NCI-H2107 (cell line): ENCODE measurements at places on chromosomes 3 and 15.

DNA sequence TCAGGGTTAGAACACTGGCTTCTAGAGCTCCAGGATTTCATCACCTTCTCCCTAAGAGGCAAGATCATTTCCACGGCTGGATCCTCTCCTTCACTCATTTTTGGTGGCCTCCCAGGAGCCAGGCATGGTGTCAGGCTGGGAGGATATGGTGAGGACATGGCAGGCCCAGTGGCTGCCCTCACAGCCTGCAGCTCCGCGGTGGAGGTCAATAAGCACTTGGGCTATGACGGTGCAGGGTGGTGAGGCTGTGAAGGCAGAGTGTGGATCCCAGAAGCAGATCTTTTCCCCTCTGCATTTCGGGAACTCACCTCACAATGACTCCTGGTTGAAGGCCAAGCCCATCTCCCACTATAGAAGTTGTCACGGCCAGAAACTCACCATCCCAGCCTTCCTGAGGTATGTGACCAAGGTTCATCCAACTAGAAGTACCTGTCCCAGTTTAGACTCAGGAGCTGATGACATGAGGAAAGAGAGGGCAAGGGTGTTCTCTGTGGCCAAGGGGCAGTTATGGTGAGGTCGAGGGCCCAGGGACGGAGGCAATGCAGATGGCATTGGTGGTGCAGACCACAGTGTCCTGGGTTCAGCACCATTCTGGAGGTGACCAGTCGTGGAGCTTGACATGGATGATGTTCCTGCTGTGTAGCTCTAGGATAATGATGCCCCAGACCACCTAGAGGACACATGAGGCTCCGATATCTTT lies 100.1 kb upstream of the SMAD3 start:
- DNase-seq: no peak

GRCh38 chr3:61808526-61808925 lies 247.2 kb downstream of the PTPRG start:
- no peak for DNase-seq

GRCh38 chr3:178474526-178474925 lies 61.7 kb upstream of the KCNMB2 start:
- no peak for DNase-seq

GRCh38 chr15:60507596-60508424 lies 28.9 kb upstream of the ICE2 start:
- DNase-seq: no peak

GRCh38 chr3:165256554-165257065 lies 60.4 kb upstream of the SLITRK3 start:
- DNase-seq: no peak

- no peak for DNase-seq
Observed at GRCh38 chr3:155047672-155048071, 32.4 kb upstream of the MME start.

DNA sequence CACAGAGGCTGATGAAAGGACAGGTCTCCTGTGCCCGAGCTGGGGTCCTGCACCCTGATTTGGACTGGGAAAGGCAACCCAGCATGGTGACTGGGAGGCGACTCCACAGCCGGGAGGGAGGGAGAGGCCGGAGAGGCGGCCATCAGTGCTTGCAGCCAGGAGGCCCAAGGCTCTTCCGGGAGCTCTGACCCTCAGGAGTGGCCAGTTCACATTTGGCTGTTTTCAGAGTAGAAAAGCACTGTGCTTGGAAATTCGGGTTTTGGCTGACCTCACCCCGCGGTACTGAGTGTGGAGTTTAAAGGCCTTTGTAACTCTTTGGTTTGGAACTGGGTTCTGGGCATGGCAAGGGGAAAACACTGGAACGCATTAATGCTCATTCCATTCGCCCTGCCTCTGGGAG lies 31.9 kb downstream of the SMAD6 start:
- no peak for DNase-seq

- DNase-seq: no peak
Observed at GRCh38 chr3:55180936-55181535, 253.2 kb upstream of the LRTM1 start.

- DNase-seq: no peak
Observed at GRCh38 chr3:149726716-149727407, 25.4 kb downstream of the COMMD2 start.

- DNase-seq: no peak
Observed at GRCh38 chr15:49379996-49380395, 43.0 kb upstream of the FGF7 start.

DNA sequence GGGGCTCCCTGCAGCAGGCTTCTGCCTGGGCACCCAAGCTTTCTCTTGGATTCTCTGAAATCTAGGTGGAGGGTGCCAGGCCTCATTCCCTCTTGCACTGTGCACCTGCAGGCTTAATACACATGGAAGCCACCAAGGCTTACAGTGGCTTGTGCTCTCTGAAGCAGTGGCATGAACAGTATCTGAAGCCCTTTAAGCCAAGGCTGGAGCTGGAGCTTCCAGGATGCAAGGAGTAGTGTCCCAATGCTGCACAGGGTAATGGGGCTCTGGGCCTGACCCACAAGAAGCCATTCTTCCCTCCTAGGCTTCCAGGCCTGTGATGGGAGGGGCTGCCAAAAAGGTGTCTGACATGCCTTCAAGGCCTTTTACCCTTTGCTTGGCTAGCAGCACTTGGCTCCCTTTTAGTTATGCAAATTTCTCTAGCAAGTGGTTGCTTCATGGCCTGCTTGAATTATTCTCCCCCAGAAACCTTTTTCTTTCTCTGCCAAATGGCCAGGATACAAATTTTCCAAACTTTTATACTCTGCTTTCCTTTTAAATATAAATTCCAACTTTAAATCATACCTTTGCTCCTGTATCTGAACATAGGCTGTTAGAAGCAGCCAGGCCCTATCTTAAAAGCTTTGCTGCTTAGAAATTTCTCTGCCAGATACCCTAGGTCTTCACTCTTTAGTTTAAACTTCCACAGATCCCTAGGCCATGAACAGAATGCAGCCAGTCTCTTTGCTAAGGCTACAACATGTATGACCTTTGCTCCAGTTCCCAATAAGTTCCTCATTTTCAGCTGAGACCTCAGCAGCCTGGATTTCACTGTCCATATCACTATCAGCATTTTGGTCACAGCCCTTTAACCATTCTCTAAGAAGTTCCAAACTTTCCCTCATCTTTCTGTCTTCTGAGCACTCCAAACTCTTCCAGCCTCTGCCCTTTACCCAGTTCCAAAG lies 201.1 kb upstream of the LRRFIP2 start:
- DNase-seq: no peak

GRCh38 chr3:141391298-141391990 lies 23.1 kb downstream of the ZBTB38 start:
- no peak for DNase-seq

DNA sequence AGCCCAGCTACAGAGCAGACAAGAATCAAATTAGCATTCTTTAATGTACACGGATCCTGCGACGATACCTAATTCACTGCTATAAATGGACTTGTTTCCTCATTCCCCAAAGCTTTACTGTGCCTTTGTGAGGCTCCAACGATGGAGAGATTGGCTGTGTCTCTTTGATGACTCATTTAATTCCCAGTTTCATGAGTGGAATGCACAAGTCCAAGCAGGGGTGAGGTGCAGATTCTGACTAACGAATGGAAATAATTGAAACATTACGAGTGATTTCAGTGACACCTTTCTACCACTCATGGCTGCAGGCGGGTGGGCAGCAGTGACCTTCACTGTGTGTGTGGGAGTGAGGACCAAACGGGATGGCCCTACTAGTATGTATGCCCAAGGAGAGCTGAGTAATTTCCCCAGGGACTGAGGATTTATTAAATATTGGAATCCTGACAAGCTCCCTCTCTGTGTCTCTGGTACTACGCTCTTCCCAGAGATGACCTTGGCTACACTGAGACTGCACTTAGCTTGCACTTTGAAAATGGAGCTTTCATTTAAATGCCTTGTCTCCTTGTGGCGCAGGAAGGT lies 156.7 kb downstream of the CACNA2D3 start:
- DNase-seq: no peak

- no peak for DNase-seq
Observed at GRCh38 chr3:8593021-8593827, 51.4 kb downstream of the SSUH2 start.

DNA sequence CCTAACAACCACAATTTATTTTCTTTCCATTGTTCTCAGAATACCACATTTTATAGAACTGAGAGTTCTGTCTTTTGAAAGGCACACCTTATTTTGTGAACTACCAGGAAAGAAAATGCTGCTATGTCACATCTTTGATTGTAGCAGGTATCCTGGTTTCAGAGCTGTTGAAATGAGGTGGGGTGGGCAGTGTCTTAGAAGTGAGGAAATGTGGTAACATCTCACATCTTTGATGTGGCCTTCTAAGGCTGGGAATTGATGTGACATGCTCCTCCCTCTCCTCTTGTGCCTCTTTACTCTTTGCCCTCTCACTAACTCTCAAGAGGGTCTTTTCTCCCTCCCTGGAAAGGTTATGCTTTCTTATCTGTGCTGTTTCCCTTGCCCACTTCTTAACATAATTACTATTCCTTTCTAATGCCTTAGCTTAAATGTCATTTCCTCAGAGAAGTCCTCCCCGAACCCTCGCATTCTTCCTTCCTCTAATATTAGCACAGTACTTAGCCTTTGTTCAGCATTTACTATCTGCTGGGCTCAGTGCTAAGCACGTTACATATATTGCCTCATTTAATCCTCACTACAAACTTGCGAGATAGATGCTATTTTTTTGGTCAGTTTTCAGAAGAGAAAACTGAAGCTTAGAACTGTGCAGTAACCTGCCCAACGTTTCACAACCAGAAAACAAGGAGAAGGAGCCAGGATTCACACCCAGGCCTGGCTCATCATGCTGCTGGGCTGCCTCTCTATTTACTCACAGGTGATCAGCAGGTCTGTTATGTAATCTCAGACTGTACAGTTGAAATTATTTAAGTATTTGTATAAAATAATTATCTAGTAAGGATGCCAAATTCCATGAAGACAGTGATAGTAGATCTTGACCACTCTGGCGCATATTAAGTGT lies 24.0 kb upstream of the SPTSSB start:
- no peak for DNase-seq

DNA sequence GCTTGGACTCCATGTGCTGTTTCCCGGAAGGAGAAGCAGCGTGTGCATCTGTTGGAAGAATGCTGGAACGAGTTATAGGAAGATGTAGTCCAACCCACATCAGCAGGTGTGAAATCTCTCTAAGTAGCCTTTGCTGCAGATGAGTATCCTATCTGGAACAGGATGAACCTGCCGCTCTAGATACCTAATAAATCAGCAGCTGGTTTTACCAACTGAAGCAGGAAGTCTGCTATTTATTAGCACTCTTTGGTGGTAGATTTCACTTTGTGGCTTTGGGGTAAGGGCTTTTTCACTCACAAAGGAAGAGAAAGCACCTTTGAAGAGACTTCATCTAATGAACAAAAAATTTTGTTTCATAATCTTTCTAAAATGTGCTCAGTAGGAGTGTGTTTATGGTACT lies 66.4 kb downstream of the DCUN1D1 start:
- DNase-seq: peak; percentile 83

DNA sequence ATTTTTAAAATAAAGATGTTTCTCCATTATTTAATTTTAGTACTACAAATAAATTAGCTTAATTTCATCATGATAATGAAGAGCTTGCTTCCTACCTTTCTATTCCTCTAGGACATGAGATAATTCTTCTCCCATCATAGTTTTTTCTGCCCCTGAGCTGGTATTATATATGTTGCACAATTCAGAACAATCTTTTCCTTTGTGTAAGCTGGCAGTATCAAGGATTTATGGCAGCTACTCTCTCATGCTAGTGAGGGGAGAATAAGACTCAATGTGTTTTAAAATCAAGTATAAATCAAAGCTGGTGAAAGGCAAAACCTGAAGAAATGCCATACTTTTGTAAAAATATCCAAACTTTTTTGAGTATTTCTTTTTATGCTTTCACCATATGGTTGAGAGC lies 1405.3 kb downstream of the SI start:
- no peak for DNase-seq

DNA sequence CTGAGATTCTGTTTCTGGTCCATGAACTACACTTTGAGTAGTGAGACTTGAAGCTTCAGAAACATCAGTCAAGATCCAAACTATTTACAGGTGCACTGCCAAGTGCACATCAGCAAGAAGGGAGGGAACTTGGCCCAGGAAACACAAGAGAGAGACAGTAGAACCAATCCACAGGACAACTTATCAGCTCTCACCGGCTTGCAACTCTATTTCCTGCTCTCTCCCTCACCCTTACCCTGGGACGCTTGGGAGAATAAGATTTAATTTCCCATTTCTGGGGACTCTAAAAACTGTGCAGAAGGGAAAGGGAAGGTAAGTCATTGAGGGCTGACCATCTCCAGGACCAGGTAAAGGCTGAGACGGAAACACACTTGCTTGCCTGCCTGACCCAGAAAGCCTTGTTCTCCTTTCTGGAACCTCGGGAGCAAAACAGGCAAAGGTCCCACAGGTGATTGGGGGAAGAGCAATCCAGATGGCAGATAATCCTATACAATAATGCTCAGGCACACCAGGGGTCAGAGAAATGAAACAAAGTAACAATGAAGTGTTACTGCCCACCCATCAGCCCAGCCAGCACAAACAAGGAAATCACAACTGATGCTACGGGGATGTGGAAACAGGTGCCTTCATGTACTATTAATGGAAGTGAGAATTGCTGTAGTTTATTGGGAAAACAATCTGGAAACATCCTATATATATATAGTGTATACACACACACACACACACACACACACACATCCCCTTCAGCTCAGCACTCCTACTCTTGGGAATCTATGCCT lies 154.4 kb downstream of the XXYLT1 start:
- DNase-seq: no peak

GRCh38 chr3:97510795-97511194 lies 253.8 kb upstream of the ARL6 start:
- DNase-seq: no peak

- no peak for DNase-seq
Observed at GRCh38 chr3:102079809-102080197, 230.5 kb downstream of the NFKBIZ start.

- no peak for DNase-seq
Observed at GRCh38 chr3:23276913-23277658, 74.0 kb downstream of the UBE2E2 start.

GRCh38 chr15:31236184-31237042 lies 90.2 kb upstream of the KLF13 start:
- peak; percentile 13 for DNase-seq

- DNase-seq: no peak
Observed at GRCh38 chr3:74127256-74127655, 487.2 kb downstream of the CNTN3 start.

DNA sequence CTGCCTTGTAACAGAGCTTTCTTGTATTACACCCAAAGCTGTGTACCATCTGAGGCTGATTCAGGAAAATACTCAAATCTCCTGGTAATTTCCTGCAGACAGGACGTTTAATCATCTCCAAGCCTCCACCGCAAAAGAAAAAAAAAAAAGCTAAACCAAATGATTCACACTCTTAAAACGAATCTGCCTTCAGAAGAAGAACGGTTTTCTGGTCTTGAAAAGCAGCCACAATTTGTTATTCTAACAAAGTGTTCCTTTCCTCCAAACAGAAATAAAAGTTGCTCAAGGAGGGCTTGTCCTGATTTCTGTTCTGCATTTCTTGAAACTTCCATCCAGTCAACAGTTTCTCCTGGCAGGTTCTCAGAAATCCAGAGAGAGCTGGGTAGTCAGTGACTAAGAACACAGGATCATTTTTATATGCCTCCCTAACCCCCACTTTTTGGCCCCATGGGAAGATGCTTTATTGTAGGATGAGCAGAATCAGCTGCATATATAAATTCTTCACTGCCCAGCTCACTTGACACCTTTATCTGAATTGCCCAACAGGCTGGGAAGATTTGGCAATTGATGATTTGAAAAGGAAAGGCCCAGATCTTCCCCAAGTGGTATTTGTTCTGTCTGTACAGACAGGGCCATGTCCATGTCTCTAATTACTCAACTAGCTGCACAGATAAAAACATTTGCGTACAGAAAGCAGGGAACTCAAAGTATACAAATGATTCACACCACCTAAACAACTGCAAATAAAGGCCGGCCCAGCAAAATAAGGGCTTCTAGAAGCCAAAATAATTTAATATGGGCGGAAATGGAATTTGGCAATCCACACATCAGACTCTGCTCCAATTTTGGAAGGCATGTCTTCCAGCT lies 41.0 kb upstream of the PRICKLE2 start:
- DNase-seq: no peak
